ENCODE measurements at places on chromosomes 12 and 14. TPM values are rescaled to one million over a fixed set of nuclear protein-coding genes. Genes with fewer than 3 reads are reported as not detected.

The KRT6C gene
- total RNA-seq = not detected

DNA sequence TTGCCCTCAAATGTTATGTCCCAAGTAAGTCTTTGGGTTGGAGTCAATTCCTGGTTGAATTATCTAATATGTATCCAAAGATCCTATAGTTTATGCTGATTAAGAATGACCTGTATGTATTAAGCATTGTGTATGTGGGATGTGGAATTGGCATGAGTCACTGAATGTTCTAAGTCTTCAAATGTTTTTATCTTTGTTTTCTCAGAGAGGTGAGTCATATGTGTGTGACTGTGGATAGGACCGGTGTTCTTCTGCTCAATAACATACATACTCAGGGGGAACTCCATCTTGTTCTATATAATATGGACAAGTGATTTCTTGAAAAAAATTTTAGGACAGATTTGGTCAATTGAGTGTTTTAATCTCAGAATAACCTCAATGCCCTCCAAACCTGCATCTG is 57.9 kb downstream of the NAV3 start:
- peak; percentile 81 for DNase-seq

DNA sequence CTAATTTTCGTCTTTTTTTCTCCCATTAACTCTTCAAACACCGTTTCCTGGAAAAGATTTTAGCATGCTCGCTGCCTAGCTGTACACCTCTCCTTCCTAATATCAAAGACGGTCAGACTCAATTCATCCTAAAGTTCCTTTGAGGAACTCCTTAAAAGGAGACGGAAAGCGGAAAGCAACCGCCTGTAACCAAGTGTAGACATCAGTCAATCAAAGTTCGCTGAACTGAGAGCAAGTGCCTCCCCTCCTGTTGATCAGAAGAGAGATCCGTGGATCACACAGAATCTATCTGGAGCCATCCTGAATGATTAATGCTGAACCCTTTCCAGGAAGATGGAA is 412 bp upstream of the TEP1 start:
- no peak for DNase-seq

The KLRF1 gene
- total RNA-seq = not detected

The RIMBP2 gene
- not detected for total RNA-seq

GRCh38 chr12:4140581-4141301 is 132.8 kb upstream of the CCND2 start:
- DNase-seq = no peak

The KMT2D gene
- 22.6 TPM for total RNA-seq

- DNase-seq = no peak
These were observed 16.4 kb upstream of the ANKRD9 start for GRCh38 chr14:102525929-102526497.
